ENCODE measurements at places on chromosomes 3 and 15.

DNA sequence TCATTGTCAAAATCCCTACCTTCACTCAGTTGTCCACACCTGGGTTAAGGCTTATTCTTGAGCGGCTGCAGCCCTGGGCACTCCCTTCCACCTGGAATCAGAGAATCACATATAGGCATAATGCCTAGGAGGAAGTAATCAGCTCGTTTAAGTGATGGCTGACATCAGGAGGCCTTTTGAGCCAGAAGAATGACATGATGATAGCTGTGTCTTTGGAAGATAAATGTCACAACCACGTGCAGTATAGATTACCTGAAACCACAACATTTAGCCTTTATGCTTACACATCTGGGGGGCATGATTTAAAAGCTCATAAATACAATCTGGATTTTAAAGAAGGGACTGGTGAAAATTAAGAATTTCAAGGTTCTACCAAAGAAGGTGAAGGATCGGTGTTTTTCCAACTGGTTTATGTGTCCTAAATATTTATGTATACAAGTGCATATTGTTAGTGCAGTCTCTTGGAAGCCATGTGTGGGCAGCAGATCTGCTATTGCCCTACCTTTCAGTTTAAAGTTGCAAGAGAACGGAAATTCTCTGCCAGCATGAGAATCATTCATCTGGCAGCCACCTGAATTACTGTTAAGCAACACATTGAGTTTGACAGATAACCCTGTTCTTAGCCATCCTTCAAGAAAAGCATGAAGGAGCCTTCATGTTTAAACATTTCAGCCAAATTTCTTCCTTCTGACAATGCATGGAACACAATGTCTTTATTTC is 163.4 kb upstream of the NR2E3 start:
- DNase-seq, result no peak

DNA sequence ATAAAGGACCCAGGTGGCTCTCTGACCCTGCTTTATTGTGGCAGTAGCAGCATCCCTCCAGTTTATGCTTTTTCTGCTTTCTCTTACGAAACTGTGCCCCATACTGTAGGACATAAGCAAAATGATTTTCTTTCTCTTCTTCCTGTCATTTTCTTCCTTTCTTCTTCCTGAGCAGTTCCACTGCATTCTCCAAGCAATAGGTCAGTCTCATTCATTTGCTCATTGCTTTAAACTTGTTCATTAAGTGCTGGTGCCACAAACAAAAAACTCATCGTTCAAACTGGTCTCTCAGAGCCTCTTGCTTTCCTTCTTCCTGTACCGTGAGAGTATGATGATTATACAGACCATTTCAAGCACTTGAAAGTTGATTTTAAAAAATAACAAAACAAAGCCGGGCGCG is 66.8 kb downstream of the PDE8A start:
- no peak for DNase-seq

- DNase-seq, result no peak
These were observed 267.0 kb downstream of the CHL1 start for GRCh38 chr3:463252-464192.

DNA sequence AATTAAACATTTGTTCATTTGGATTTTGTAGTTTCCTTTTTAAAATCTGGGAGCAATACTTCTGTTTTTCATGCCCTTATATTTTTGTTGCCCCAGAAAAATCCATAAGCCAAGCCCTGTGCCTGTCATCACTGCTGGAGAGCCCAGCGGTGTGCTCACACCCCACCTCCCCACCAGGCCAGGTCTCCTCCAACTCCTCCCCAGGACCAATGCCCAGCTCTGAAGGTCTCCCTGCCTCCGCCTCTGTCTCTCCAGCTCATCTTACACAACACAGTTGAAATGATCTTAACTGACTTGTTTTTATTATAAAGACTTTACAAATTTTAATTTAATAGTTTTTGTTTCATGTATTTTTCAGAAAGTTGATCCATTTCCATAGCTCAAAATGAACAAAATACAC is 66.4 kb downstream of the RHCG start:
- DNase-seq, result no peak

GRCh38 chr3:155101398-155101797 is 21.3 kb downstream of the MME start:
- no peak for DNase-seq
